Mesothelial cell of epicardium (in vitro differentiated cells): ENCODE measurements at places on chromosomes 12 and 14.

DNA sequence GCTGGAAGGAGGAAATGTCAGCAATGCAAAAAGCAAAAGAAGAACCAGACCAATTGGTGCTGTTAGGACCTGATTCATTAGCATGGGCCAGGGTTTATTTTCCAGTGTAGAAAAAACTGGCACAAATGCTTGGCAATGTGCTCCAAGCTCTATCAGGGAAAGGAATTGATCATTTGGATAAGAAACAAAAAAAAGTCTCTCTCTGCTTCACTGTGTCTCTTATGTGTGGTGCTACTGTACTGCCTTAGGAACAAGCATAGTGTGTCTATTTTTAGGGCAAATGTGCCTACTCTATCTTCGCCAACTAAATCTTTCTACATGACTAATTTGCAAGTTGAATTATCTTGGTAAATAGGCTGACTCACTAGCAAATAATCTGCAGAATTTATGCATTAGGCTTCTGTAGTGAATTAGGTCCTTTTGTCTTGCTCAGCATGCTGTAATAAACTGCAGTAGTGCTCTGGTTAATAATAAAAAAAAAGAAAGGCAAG, 236.7 kb downstream of the MDGA2 start:
- no peak for DNase-seq

DNA sequence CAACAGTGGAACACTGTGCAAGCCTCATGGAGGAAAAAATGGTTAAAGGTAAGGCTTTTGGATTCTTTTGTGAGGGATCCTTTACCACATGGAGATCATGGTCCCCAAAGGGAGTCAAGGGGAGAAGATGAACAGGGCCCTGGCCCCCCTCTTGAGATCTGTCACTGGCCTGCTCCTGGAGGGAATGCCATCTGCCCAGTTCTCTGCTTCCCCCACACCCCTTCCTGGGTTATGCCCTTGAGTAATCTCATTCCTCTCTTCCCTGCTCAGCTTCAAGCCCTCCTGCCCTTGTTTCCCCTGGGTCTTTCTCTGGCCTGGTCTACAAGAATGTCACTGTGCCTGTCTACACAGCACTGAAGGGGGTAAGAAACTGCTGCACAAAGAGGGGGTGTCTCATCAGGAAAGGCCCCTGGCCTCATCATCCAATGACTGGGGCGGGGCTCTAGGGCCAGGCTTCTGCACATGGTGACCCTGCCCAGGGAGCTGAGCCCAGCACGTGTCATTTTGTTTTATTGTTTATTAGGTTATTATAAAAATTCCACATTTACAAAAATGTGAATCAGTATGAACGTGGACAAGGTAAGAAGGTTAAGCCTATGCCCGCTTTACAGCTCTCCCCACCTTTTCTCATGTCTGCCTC, 30.3 kb downstream of the PIGH start:
- DNase-seq, result no peak

DNA sequence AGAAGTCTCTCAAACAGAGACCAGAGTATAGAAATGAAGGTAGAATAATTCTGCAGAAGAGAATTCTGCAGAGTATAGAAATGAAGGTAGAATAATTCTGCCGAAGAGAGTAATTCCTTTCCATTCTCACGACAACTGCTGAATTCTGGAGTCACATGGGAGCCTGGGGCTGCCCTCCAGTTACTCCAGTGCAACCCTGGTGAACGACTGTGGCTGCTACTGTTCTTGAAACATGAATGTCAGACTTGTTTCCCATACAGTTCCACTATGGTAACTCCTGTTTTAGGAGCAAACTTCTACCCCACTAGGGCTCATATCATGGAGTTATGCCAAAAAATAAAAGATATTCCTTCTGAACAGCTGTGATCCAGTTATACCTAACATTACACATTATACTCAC, 164.4 kb downstream of the KICS2 start:
- no peak for DNase-seq

DNA sequence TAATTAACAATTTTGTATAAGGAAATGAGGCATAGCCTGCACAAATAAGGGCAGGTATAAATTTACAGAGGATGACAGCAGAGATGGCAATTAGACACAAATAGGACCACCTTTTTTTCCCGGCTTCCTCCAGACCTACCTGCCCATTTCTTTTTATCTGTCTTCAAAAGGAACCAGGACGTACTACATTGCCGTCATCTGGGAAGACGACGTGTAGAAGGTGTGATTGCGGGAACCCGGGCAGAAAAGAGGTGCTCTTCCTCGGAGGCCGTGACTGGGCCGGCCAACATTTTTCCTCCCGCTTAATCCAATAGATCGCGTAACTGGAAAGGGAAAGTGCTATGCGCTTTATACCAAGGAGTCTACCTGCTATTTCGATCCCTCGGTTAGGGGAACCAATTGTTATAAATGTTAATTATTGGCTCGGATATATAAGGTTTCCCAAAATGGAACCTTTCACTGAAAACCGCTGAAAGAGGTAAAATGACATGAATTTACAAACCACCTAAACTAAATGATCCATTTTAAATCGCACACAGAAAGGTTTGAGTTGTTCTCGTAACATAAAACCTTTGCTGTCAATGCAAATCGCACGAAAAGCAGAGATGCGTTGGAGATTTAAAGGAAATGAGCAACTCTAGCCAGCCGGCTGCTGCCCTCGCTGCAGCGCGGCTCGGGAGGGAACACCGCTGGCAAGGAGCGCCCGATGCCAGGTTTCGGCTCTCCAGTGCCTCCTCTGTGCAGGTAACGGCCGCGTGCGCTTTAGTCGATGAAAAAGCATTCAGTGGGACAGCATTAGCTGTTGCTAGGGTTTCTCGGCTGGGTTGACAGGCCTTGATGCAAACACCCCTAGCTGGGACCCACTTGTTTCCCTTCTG, 2.8 kb upstream of the SIX1 start:
- no peak for DNase-seq

GRCh38 chr12:107539196-107539939, 146.2 kb upstream of the PWP1 start:
- no peak for DNase-seq

DNA sequence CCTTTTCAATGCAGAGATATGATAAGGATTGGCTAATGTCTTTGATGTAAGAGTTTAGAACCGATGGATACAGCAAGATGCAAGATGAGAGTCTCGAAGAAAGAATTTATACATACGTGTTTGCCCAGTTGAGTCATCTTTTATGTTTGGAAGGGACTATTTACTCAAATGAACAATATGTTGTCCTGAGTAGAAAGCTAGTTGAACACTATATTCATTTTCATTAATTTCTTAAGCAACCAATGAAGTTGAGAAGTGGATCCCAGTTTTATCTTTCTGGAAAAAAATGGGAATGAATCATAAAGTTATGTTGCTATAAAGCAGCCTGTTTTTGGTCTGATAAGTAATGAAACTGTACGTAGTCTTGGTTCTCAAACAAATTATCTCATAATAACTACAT, 1431.7 kb upstream of the FLRT2 start:
- no peak for DNase-seq

DNA sequence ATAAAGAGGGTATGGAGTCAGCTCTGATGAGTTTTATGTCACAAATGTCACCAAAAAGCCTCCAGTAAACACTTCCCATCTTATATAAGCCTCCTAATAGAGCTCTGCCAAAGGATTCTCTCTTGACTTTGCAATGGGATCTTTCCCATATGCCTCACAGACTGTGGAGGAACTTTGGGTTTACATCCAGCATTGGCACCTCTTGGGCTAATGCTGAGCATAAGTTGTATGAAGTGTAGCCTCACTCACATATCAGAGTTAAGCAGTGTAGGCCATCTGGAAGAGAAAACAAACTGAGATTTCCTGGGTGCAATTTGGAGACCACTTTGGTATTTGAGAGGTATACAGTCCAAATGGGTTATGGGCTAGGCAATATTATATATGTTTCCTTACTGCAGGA, 24.9 kb downstream of the EGLN3 start:
- DNase-seq, result no peak

DNA sequence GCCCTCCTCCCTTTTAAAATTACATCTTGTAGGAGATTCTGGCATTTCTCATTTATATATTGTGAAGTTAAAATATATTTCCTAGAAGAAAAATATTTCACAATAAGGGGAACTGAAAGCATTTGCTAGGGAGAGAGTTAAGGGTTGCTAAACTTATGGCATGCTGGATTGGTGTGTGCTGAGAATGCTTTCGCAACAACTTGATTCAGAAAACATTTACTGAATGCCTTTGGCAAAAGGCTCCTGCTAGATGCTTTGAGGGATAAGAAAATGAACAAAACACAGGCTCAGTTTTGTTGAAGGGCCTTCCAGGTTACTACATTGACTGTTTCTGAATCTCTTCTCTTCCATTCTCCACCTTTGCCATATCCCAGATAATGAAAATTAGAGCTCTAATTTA, 67.5 kb downstream of the DIP2B start:
- DNase-seq, result no peak

GRCh38 chr12:3071107-3071506, 6.1 kb upstream of the TSPAN9 start:
- no peak for DNase-seq

DNA sequence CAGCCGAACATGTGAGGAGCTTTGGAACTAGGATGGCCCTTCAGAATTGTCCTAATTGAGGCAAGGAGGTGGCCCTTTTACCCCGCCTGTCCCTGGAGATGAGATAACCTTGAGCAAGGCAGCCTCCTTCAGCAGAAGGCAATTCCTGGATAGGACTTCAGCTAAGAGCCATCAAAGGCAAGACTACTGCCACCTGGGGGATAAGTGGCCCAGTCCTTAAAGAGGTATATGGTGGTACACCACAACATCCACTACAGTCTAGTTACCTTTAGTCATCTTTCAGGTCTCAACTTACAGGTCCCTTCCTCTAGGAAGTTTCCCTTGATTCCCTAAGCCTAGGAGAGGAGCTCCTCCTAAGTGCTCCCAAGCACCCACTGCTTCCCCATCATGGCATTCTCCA, 204.2 kb upstream of the CDKN3 start:
- DNase-seq, result no peak

DNA sequence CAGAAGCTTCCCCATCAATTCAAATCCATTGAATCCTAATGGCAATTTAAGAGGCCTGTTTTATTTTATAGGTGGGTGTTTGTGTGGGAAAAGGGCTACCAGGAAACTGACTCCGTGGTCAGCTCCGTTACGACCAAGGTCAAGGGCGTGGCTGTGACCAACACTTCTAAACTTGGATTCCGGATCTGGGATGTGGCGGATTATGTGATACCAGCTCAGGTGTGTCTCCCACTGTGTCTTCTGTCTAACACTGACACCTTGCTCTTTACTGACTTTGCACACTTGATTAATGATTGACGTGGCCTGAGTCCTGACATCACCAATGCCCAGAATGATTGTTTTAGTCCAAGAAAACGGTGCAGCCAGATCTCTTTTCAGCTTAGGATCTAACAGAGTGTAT, 7.1 kb downstream of the P2RX4 start:
- DNase-seq, result no peak

- no peak for DNase-seq
Observed at GRCh38 chr12:84166812-84167211, 745.8 kb downstream of the SLC6A15 start.

DNA sequence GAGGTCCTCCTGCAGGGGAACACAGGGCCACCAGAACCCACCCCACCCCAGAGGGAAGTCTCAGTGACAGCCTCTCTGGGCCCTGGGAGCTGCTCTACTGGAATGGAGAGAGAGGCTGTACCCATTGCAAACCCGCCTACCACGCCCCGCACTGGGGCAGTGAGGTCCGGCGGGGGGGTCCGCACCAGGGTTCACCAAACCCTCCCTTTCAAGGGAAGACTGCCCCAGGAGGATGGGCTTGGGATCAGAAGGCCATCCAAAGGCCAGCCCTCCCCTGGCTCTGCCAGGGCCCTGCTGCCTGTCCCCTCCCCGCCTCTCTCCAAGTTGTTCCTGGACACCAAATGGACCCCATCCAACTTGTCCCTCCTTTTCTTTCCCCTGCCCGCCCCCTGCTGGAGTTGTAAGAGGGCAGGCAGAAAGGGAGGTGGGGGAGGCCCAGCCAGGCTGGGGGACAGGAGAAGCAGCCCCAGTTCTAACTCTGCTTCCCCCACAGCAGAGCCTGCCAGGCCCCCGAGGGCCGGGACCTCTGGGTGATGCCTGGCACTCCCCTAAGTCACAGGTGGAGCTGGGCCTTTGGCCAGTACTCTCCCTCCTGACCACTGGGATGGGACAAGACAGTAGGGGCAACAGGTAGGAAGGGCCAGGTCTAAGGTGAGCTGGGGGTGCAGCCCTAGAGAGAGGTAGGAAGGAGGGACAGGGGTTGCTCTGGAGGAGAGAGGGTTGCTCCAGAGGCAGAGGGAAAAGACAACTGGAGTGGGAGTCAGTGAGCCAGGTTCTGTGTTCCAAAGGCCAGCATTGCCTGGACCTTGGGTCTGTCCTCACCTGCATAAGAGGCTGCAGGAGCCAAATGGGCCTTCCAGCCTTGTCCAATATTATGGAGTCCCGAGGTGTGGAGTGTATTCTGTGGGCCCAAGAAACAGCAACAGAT, 3.2 kb upstream of the DIO3 start:
- no peak for DNase-seq

DNA sequence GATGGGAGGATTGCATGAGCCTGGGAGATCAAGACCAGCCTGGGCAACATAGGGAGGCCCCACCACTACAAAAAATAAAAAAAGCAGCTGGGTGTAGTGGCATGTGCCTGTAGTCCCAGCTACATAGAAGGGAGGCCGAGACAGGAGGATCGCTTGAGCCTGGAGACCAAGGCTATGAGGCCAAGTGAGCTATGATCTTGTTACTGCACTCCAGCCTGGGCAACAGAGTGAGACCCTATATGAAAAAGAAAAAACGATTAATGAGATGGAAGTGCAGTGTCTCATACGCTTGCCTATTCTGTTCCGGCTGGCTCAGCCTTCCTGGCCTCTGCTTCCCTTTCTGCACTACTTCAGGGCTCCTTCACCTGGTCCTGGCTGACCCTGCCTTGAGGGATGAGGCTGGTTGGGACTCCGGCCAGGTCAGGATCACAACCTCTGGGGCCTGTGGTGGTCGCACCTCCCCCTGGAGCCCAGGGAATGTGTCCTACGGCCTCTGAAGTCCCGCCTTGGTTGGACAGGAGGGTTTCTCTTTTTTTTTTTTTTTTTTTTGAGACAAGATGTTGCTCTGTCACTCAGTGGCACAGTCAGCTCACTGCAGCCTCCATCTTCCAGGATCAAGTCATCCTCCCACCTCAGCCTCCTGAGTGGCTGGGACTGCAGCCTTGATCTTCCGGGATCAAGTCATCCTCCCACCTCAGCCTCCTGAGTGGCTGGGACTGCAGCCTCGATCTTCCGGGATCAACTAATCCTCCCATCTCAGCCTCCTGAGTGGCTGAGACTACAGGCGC, 10.7 kb downstream of the TEDC1 start:
- DNase-seq, result no peak

DNA sequence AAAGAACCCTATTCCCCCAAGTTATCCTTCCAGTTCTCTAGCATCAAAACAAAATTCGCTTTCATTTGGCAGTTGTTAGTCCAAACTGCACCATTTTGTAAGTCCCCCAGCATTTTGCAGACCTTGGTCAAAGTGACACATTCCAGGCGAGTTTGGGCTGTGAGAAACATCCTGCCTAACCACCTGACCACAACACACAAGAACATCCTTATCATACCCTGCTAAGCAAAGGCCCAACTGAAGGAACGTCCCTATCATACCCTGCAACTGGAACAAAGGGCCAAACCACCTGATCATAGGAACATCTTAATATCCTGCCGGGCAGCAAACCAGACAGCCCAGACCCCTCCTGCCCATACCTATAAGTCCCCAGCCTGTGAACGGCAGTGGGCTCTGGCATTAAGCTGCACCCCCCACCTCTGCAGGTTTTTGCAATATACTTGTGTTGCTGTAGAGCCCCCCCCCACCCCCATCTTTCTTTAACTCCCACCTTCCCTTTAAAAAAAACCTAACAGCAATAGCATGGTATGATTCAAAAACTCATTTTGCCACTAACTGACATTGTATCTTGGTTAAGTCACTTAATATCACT, 2.7 kb downstream of the PCNX4 start:
- DNase-seq, result no peak

GRCh38 chr14:88045705-88046104, 40.8 kb downstream of the GPR65 start:
- no peak for DNase-seq
